ENCODE measurements at places on chromosomes 6 and 20.

GRCh38 chr6:124699038-124699437, 263.2 kb upstream of the RNF217 start:
- no peak for DNase-seq

- DNase-seq: no peak
These were observed 597.1 kb downstream of the KIF16B start for GRCh38 chr20:15976047-15976736.

GRCh38 chr6:160221423-160221822, 37.2 kb downstream of the SLC22A2 start:
- DNase-seq: no peak

DNA sequence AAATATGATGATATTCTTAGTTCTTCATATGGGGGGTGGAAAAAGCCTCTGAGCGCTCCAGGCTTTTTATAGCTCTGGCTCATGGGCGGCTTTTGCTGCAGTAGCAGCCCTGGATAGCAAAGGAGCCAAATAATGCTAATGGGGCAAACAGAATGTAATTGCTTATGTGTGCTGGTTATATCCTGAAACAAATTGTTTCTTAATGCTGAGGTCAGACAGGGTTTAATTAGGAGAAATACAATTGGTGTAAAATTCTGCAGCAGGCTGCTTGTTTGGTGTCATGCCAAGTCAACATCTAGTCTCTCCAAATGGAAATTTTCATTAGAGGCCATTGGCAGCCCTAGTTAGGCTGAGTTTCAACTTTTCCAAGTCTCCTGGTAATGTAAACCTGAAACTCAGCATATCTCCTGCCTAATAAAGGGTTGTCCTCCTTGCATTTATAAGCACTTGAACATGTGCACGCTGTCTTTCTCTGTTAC, 530.1 kb upstream of the NOX3 start:
- DNase-seq: no peak

GRCh38 chr6:144607998-144608735, 323.0 kb downstream of the UTRN start:
- DNase-seq: no peak
